Activated T-cell treated with anti-CD3 and anti-CD28 coated beads, Interleukin-2, amount 50 U/mL, for 72 hours (primary cell): ENCODE measurements at places on chromosomes 3 and 15. TPM values are rescaled to one million over a fixed set of nuclear protein-coding genes. Genes with fewer than 3 reads are reported as not detected.
A peak's percentile ranks its signal among the peaks of the same experiment; 100 is the strongest.

DNA sequence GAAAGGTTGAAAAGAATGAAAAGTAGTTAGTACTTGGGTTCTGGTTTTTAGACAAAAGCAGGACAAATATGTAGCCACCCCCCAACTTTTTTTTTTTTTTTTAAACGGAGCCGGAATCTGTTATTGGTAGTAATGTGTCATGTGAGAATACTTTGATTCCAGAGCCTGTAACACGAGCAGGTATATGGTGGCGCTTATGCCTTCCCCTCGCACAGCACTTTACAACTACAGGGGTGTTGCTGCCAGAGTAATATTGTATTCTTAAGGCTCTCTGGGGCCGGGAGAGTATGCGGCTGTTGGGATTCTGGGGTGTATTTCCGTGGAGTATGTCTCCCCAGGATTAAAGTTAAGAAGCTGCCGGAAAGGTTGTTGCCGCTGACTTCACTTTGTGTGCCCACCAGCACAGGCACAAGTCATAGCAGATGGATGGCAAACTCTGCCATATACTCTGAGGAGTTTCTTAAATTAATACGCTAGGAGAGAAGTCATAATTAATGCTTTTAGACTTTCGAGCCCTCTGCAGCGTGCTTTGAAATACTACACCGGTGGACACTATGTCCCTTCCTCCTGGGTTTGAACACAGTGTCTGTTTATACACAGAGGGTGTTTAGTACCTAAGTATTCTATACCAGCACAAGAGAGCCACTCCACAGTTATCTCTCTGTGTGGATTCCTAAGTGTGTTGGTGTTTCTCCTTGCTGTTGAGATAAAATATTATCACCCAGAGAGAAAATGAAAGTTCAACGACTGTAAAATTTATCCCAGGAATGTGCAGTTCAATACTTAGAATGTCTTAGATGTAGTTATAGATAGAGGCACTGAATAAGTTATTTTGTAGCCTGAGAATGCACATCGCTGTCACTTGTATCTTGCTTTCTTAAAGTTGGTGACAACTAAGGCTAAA, 1.4 kb downstream of the MBNL1 start:
- no peak for DNase-seq

GRCh38 chr15:33135355-33135781, 59.1 kb downstream of the FMN1 start:
- DNase-seq = no peak

GRCh38 chr15:91813924-91814323, 39.6 kb upstream of the SLCO3A1 start:
- DNase-seq = no peak

- DNase-seq = no peak
Measured at GRCh38 chr3:79497447-79498111, 270.2 kb downstream of the ROBO1 start.

GRCh38 chr3:21585216-21585740, 165.7 kb downstream of the ZNF385D start:
- DNase-seq = no peak

DNA sequence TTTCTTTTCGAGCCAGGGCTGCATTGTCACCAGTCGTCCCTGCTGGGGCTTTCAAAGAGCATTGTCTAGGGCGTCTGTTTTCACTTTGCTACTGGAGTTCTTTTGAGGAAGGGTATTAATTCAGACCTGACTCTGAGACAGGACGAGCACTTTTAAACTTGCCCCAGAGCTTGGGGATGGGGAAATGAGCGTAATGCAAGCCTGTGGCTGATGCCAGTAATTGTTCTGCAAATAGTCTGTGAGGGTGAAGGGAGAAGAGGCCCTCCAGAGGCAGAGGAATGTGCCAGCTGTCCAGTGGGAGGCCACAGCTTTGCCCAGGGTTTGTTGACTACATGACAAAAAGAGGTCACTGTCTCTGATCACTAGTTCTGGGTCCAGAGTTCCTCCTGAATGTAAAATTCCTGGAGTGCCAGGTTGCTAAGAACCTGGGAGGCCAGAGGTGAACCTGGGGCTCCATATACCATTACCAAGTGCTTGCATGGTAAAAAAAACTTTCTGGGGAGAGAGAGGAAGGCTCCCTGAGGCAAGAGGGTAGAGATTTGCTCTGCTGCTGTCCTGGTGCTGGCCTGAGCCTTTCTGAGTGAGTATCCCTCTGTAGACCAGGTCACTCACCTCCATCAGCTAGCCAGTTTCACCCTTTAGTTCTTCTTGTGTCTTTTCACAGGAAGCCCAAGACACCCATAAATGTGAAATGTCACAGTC, 14.8 kb downstream of the EEFSEC start:
- DNase-seq = no peak

- DNase-seq = no peak
Measured at GRCh38 chr3:134381831-134382442, 7.7 kb upstream of the AMOTL2 start.

DNA sequence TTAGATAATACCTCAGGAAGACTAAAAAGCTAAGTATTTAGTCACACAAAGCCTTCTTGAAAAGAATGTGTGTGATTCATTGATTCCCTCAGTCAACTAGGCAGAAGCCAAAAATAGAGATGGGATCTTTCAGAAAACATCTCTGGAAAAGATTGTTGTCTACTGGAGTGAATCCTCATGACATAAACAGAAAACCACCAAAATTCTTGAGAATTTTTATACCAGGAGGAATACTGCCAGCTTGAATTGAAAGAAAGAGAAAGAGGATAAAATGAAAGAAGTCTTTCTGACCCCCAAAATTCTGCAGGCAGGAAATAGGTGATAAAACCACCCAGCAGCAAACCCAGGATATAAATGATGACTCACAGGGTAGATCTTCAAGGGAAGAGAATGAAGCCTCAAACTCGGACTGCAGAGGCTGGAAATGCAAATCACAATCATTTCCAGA, 363.1 kb upstream of the PLSCR5 start:
- DNase-seq = no peak

GRCh38 chr3:147915057-147915456, 505.9 kb downstream of the ZIC1 start:
- no peak for DNase-seq

DNA sequence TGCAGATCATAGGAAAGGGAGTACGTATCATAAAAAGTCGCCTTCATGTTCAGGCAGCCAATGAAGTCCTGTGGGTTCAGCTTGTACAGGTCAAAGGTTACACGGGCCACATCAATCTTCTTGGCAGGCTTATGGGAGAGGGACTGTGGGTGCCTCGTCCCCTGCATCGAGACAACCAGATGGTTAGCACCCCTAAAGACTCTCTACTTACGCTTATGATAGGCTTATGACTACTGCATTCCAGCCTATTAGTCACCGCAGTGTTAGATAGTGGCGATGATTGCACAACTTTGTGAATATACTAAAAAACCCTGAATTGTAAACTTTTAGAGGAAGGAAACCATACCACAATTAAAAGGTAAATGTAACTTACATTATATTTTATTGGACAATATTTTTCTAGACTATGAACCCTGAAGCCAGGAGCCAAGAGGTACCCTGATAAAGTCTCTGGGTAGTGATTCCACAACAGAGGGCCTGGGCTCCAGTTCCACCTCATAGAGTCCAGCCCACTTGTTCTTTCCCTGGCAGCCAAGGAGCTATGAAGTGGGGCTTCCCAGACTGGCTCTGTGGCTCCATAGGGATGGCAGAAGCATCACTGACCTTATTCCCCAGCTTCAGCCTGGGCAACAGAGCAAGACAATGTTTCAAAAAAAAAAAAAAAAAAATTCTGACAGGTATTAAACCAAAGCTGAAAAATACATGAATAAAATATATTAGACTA, 2.5 kb upstream of the FANCD2 start:
- no peak for DNase-seq

- DNase-seq = no peak
Measured at GRCh38 chr3:193816656-193817311, 223.8 kb downstream of the OPA1 start.

- DNase-seq = peak; percentile 18
Measured at GRCh38 chr3:143002083-143002712, 828 bp downstream of the U2SURP start.

DNA sequence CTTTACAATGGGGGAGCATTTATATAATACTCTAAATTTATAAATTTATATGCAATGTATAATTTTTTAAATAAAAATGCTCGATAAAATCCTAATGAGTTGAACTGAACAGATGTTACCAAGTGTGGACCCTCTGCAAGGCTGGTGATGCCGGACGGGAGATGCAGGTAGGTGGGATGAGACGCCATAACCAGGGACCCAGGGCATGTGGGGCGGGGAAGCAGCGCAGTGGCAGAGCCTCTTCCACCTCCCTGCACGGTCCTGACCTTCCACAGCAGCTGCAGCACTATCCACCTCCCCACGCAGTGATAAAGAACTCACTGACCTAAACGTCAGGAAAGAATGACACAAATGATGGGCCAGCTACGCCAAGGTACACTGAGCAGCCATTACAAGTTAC, 12.8 kb downstream of the PCSK6 start:
- no peak for DNase-seq

- no peak for DNase-seq
Measured at GRCh38 chr3:75294124-75294523, 370.0 kb upstream of the FRG2C start.

DNA sequence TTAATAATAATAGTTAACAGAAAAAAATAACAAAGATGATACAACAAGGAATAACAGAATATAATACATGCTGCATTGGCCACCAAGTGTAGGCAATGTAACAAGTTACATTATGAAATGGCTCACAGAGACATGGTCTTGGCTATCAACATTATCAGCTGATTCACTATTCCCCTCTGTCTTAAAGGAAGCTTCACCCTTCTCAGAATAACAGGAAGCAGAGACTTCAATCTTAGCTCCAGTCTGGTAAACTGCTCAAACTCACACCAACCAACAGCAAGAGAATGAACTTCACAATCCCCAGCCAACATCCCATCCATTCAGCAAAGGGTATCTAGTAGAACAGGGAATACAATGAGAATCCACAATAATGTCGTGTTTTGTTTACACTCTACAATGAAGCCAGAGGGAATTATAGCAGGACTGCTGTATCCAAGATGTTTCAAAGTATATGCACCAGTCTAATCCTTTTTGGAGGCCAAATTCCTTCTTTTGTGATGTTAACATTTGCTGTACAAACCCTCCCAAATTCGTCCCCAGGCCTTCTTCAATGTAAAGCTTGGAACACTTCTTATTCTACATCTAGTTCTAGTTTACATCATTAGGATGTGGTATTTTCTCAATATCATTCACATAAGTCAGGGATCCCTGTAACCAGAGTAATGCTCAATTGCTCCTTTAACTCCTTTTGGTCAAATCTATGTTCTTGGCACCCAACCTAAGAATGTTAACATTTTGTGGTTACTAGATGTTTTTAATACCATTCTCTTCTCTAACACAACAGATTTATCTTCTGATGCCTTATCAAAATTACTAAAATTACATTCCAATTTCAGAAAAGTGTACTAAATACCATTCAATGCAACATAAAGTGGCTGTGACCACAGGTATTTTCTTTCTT, 52.4 kb upstream of the CMSS1 start:
- no peak for DNase-seq

The FILIP1L gene
- total RNA-seq = 0.46 TPM

The DUOX1 gene
- total RNA-seq = 0.95 TPM

The OSTN gene
- total RNA-seq = not detected

The NR1I2 gene
- 0.25 TPM for total RNA-seq

- DNase-seq = no peak
Measured at GRCh38 chr3:111352585-111352984, 189.4 kb upstream of the CD96 start.

GRCh38 chr15:77457905-77458265, 37.2 kb downstream of the HMG20A start:
- DNase-seq = no peak

DNA sequence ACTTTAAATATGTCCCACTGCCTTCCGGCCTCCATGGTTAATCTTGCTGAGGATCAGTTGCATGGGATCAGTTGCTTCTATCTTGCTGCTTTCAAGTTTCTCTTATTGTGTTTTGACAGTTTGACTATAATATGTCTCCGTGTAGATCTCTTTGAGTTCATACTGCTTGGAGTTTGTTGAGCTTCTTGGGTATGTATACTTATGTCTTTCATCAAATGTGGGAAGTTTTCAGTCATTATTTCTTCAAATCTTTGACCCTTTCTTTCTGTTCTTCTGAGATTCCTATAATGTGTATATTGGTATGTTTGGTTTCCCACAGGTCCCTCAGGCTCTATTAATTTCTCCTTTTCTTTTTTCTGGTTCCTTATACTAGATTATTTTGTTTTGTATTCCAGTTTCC, 30.8 kb downstream of the PCCB start:
- DNase-seq = no peak

DNA sequence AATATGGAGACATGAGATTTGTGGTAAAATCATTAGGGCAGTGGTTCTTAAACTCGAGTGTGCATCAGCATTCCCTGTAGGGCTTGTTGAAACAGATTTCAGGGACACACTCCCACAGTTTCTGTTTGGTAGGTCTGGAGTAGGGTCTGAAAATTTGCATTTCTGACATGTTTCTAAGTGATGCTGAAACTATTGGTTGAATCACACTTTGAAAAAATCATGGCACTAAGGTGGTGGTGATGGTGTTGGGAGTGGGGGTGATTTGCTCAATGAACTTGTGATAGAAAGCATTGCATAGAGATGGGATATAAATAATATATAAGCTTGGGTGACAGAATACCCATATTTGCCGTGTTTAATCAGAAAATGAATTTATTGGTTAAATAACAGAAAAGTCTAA, 11.3 kb downstream of the MITF start:
- DNase-seq = no peak

GRCh38 chr3:157311633-157312375, 124.8 kb upstream of the PTX3 start:
- no peak for DNase-seq

The GPR27 gene
- total RNA-seq = 2.5 TPM
